ENCODE measurements at places on chromosomes 3 and 15. TPM values are rescaled to one million over a fixed set of nuclear protein-coding genes. Genes with fewer than 3 reads are reported as not detected.

Gene DLG1
- total RNA-seq, result 46.4 TPM

Gene LTK
- 0.81 TPM for total RNA-seq

Gene PAK6
- total RNA-seq, result 0.68 TPM

- DNase-seq, result no peak
Observed at GRCh38 chr15:28861031-28861534, 12.6 kb upstream of the GOLGA6L7 start.

GRCh38 chr3:42780892-42781700 lies 8.0 kb upstream of the CCDC13 start:
- no peak for DNase-seq

DNA sequence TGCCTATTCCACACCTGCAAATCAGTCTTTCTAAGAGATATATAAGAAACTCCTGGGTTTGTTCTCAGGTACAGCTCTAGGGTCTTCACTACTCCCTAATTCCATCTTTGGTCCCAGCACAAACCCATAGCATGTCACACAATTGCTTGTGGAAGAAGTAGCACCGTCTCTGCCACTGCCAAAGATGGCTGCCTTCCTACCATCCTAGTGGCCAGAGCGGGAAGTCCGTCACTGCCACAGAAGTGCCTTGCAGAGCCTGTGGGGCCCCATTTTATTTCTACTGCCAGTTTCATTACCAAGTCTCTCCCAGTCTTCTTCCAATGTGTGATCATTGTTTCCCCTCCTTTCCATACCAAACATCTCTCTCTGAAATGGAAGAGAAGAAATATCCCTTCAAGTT lies 107.6 kb downstream of the CD47 start:
- no peak for DNase-seq

GRCh38 chr3:49273825-49274532 lies 3.1 kb downstream of the C3orf62 start:
- no peak for DNase-seq

DNA sequence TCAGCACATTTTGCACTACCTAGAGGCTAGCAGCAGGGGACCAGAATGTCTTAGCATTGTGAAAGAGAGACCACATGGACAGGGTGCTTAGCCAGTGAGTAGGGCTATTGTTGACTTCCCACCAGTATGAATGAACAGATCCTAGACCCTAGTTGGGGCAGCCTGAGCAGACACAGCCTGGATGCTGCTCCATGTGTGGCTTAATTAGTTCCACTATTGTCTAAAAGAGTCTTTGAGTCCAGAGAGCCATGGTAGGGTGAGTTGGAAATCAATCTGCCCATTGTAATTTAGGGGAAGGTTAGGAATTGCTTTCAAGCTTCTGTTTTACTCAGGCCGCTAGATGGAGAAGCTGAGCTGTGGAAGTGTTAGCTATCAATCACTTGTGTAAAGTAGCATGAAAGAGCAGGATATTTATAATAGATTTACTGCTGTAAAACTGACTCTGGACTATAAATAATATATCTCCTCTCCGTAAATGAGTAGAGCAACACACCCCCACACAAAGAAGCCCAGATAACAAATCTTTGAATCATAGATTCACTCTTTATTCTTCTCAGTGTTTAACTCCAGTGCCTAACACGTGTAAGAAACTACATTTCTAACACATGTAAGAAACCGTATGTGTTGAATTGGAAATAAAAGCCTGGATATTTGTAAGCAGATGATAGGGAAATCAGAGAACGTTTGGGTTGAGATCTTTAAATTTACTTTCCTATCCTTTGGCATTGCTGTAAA lies 4.1 kb upstream of the GCSAM start:
- no peak for DNase-seq
